ENCODE measurements at places on chromosomes 7 and 10.

DNA sequence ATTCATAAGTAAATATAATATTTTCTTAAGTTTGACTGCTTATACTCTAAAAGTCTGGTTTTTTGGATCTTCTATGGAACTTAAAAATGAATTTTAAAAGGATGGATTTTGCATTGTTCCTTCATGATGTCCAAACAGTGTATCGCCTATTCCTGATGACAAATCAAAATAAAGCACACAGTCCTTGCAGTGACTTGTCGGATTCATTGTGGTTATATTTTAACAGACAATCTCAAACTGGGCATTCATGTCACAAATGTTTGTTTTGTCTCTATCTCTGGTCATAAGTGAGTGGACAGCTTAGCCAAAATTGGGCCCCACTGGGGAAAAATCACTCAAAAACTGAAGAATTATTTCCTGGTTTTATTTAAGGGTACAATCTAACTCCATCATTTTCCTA lies 74.8 kb downstream of the LMBR1 start:
- DNase-seq: no peak

DNA sequence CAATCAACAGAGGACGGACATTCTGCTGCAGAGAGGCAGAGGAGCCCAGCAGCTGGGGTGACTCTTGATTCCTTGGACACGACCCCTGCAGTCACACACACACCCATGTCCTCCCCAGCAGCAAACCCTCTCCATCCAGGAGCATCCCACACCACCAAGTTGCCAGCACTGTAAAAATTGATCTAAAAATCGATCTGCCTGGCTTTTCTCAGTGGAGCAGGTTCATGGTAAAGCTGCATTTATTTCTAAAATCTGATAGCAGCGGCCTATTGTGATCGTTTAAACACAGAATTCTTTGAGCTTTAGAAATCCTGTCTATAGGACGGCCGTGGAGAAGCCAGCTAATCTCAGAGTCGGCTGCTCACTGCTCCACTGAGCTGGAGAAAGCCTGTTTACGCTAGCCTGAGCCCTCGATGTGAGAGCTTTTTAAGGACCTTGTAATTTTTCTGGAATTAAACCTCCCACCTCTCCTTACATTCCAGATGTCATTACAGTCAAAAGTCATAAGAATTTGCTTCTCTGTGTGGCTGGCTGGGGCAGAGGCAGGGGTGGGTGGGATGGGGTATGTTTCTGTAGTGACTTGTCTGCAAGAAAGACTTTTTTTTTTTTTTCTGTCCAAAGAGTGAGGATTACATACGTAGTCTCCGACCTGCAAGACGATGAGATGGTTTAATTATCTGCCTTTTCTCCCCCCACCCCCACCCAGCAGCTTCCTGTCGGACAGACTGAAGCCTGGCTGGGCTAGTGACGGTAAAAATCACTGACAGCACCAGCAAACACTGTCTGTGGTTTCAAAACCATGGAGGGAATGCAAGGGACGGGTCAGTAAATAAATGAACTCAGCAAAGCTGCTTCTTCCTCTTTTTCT lies 31.6 kb downstream of the TRIM8 start:
- DNase-seq: no peak

- DNase-seq: no peak
Measured at GRCh38 chr7:142459551-142459963, 201.7 kb upstream of the PRSS58 start.

DNA sequence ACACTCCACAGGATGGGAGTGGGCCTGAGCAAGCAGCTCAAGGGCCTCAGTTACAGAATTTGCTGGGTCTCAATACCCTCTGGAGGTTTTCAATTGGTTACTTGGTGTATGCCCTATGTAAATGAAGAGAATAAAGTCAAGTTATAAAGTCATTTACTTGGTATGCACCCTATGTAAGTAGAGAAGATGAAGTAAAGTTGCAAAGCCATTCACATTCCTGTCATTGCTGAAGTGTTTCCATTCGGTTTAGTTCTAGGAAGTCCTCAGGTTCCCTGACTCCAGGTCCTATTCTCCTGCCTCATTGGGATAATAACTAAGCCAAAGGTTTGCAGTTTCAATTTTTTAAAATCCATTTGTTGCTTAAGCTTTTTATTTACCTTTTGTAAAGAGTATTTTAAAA lies 272.6 kb upstream of the NPSR1 start:
- DNase-seq: no peak

GRCh38 chr7:128454808-128455542 lies 703 bp upstream of the HILPDA start:
- DNase-seq: no peak

DNA sequence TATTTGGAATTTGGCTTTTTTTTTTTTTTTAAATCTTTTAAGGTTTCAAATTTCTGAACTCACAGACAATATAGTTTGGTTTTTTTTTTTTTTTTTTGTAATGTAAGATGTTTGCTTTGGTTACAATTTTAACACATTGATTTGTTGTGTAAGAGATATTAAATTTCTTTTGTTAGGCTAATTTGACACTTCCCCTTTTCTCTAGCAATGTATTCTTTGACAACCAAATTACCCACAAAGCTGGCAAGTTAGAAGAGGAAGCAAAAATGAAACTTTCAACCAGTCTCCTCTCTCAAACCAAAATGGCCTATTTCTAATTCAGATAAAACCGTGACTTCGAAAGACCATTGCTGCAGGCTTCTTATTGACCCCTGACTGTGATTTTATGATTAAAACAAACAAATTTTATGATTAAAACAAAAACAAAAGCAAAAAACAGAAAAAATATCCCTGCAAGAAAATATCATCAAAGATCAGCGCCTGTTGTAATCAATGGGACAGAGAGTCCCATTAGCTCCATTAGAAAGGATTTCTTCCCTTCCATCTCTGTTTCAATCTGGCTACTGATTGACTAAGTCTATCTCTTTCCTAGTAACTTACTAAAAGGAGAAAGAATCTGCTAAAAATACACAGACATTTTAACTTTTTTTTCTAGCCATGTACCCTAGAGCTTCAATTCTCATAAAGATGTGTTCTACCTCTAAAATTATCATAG lies 489.2 kb downstream of the MDFIC start:
- no peak for DNase-seq

DNA sequence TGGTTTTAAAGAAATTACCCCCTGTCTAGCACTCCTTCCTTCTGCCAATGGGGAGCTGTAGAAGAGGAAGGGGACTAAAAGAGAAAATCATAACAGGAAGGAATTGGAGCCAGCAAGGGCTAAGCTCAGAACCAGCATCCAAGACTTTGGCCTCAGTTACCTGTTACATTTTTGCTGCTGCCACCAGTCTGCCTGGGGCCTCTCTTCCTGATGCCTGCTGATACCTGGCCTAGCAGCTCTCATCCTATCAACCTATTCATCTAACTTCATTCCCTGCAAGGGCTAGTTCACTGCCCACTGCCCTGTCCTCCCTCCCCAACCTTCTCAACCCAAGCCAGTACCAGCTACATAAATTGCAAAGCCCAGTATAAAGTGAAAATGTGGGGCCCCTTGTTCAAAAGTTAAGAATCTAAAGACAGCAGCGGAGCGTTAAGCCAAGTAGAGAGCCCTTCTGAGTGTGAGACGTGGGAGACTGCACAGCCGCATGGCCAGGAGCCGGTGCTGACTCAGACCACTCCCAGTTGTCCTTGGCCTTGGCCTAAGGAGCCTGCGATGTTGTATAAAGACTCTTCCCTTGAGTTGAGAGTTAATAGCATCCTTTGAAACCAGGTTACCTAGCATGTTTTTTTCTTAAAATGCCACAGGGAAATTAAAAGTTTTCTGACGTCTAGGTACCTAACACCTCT lies 13.2 kb upstream of the AOC1 start:
- no peak for DNase-seq

DNA sequence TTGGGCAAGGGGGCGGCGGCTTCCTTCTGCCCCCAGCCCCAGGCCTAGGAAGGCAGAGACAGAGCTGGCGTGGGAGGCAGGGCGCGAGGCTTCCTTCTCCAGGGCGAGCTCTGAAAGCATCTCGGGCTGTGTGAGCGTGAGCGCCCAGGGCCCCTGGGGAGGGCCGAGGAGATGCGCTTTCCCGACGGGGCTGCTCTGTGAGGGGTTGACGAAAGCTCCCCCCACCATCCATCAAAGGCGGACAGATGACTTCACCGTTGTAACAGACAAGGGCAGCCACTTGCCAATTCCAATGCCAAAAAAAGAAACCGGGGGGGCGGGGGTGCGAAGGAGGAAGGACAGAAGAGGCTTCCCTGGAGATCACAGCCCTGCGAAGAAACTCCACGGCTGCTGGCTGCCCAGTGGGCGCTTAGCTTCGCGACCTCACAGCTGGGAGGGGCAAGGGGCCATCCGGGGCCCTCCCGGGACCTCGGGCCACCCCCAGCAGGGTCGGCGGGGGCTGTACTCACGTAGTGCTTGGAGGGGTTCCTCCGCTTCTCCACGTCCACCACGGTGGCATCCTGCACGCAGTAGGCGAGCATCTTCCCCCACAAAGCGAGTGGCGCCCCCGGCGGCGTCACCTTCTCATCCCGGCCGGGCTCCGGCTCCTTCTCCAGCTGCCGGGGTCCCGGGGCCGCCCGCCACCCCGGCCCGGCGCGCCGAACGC lies 537 bp downstream of the SH3PXD2A start:
- peak; percentile 7 for DNase-seq

DNA sequence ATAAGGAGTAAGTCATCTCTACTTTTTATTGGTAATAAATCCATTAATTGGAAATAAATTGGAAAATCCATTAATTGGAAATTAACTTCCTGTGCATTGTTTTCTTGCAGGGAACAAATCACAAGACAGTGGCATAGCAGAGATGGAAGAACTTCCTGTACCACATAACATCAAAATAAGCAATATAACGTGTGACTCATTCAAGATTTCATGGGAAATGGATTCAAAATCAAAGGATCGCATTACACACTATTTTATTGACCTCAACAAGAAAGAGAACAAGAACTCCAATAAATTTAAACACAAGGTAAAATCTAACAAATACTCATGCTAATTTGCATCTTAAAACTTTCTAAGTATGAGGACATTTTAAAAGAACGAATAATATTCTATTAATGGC lies 57.8 kb downstream of the PHYHIPL start:
- DNase-seq: no peak

DNA sequence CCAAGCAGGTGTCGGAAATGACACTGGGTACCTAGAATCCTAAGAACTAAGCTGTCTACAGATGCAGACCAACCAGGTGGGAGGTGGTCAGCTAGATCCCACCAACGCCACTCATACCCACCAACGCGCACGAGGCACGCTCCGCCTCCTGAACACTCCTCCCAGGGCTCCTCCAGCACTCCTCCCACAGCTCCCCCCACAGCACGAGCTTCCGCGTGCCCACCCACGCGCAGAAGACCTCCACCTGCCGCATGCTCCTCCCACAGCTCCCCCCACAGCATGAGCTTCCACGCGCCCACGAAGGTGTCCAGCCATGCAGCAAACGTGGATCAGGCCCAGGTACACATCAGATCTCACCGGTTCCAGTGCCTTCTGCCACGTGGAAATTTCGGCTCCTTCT lies 196.0 kb downstream of the MAD1L1 start:
- DNase-seq: no peak

- DNase-seq: no peak
Measured at GRCh38 chr7:135616136-135616535, 46.2 kb upstream of the STMP1 start.

- DNase-seq: no peak
Measured at GRCh38 chr10:30842894-30843293, 188.8 kb downstream of the ZNF438 start.

DNA sequence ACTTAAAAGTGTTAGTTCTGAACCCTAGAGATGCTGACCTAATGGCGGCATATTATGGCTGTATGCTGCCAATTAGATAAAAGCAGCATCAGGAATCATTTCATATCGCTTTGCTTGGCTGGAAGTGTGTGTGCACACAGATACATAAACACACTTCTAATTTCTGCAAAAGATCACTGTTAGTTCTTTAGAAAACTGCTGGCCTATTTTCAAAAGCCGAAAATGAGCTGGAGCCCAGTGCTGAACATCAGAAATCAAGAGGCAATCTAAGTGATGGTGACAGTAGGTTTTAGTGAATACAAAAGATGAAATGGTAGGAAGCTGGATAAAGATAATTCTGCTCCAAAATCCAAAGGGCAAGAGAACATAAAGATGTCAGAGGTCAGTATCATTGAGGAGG lies 745.8 kb upstream of the LRRTM3 start:
- no peak for DNase-seq

DNA sequence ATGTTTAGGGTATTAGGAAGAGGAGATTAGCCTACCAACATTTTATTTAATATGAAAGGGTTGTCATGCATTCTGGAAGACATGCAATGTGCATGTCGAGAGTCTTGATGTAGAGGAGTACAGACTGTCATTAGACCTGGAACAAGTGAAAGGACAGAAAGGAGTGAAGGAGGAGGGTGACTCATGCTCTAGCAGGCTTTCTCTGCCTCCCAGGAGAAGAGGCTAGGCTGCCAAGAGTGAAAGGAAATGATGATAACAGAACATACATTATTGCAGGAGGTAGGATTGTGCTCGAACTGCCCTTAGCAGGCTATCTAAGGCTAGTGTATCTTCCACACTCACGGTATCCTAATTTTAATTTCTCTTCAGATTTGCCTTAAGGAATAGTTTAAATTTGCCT lies 228.8 kb downstream of the EXOC4 start:
- DNase-seq: no peak

- no peak for DNase-seq
Measured at GRCh38 chr7:746155-747061, 19.3 kb upstream of the PRKAR1B start.

DNA sequence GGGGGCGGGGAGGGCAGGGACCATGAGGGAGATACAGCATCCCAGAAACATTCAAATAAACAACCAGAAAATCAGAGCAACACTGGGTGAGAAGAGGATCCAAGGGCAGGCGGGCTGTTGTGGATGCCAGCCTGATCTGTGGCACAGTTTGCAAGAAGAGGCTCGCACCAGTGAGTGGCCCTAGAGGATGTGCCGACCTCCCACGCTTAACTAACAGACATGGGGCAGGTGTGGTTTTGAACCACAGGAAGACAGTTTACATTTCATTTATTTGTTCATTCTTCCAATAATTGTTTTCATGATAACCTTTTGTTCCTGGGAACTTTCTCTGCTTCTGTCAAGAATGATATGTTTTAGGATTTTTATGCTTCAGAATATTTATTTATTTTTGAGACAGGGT lies 115.6 kb downstream of the ZNF248 start:
- no peak for DNase-seq

DNA sequence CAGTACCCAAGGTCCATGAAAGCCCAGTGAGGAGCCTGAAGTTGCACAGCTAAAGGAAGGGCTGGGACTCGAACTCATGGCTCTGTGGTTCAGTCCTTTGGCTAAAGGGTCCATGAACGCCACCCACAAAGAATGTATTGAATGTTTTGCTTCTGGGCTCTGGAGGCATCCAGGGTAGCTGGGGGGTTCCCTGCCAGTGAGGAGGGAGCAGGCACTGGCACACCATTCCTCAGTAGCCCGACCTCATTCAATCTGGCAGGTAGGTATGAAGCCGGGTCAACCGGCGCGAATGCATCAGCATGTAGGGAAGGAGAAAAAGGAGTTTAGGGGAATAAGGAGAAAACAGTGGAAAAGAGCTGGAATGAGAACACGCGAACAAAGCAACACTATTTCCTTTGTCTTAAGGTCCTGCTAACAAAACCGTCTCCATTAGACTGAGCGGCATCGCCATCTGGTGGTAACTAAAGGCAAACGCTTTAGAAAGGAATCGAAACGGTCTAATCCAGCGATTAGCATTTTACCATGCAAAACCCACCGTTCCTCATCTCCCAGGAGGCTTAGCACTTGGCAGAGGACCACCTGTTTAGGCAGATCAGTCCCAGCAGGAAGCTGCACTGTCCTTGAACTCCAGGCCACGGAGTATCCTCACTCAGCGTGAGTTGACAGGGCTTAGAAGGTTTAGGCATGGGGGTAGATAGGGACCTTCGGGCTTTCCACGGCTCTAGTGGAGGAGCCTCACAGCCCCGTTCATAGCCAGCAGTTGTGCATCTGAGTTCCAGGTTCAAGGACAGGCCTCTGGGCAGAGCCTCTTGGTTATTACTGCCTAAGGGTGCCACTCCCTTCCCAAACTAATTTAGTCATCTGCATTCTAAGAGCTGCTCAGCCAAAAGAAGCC lies 122.8 kb downstream of the UBE2H start:
- peak; percentile 49 for DNase-seq

All from activated CD4-positive, alpha-beta T cell treated with anti-CD3 and anti-CD28 coated beads, Interleukin-2, amount 50 U/mL, for 1 hour (primary cell).